ENCODE measurements at places on chromosomes 1 and 21. TPM values are rescaled to one million over a fixed set of nuclear protein-coding genes. Genes with fewer than 3 reads are reported as not detected.

DNA sequence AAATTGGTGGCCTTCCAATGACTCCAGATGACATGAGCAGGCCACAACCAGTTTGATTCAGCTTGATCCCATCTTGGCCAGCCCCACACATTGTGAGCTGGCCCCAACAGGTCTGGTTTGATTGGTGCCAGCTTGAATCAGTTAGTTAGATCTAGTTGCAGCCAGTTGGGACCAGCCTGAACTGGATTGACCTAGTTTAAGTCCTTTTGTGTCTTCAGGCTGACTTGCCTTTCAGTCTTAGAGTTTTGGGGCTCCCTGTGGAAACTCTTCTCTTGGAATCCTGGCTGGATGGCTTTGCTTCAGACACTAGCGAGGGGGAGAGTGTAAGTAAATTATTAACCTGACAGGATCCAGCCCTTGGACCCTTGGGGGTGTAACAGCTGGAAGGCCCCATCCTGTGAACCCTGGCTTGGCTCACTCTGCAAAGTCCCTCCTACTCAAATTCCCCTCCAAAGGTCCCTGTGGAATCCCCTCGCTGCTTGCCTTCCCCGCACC, 36.2 kb upstream of the POU3F1 start:
- DNase-seq, result no peak
- peaks cover 10% of the 10 kb centered on the region for H3K4me1 ChIP-seq
- no peaks in the 10 kb centered on the region for H3K27me3 ChIP-seq

DMRTA2 gene
- not detected for total RNA-seq

- no peaks in the 10 kb centered on the region for H3K27me3 ChIP-seq
- H3K4me1 ChIP-seq, result peaks cover 9% of the 10 kb centered on the region
- no peak overlapping the region for H3K27ac ChIP-seq
- H3K4me3 ChIP-seq, result no peak overlapping the region
- H3K36me3 ChIP-seq, result no peaks in the 10 kb centered on the region
Observed at GRCh38 chr1:224169718-224170270, 13.2 kb upstream of the DEGS1 start.

- H3K27ac ChIP-seq, result peak overlapping the region; percentile 82
- DNase-seq, result no peak
Observed at GRCh38 chr21:39004634-39005501, 178.4 kb downstream of the PSMG1 start.

GRCh38 chr1:228807904-228808605, 72.8 kb downstream of the RHOU start:
- no peak overlapping the region for H3K27ac ChIP-seq
- H3K4me1 ChIP-seq, result no peaks in the 10 kb centered on the region
- H3K36me3 ChIP-seq, result no peaks in the 10 kb centered on the region
- H3K4me3 ChIP-seq, result no peak overlapping the region

CR1L gene
- not detected for total RNA-seq

GRCh38 chr1:150621497-150622302, 7.7 kb downstream of the ENSA start:
- H3K36me3 ChIP-seq, result peaks cover 62% of the 10 kb centered on the region
- no peaks in the 10 kb centered on the region for H3K27me3 ChIP-seq
- H3K27ac ChIP-seq, result peak overlapping the region; percentile 79
- peak; percentile 29 for DNase-seq

GRCh38 chr1:40595623-40596022, 64.2 kb downstream of the ZNF684 start:
- H3K27me3 ChIP-seq, result no peaks in the 10 kb centered on the region
- no peak overlapping the region for H3K4me3 ChIP-seq
- H3K36me3 ChIP-seq, result no peaks in the 10 kb centered on the region
- H3K27ac ChIP-seq, result no peak overlapping the region
- DNase-seq, result no peak

DNA sequence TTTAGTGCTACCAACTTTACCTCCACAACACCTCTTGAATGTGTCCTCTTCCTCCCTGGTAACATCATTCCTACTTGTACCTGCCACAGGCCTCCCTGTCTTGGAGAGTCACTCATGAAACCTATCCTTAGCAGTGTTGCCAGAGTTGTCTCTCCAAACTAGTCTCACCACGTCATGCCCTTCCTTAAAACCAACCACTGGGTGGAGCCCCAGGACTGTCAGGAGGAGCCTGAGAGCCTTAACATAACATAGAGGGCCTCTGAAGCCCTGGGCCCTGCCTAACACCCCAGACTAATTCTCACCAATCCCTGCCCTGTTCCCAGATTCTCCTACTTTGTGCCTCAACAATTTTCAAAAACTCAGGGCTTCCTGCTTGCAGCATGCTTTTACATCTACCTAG, 65.3 kb downstream of the ZNF697 start:
- H3K27me3 ChIP-seq, result no peaks in the 10 kb centered on the region
- no peaks in the 10 kb centered on the region for H3K4me1 ChIP-seq
- DNase-seq, result no peak
- no peak overlapping the region for H3K27ac ChIP-seq
- no peaks in the 10 kb centered on the region for H3K36me3 ChIP-seq
- no peak overlapping the region for H3K4me3 ChIP-seq

GRCh38 chr21:23009360-23009759, 2011.2 kb downstream of the NCAM2 start:
- no peak overlapping the region for H3K27ac ChIP-seq
- DNase-seq, result no peak
- no peaks in the 10 kb centered on the region for H3K4me1 ChIP-seq

PCSK9 gene
- total RNA-seq, result not detected

GRCh38 chr1:155978973-155979429, 654 bp upstream of the ARHGEF2 start:
- peak overlapping the region; percentile 87 for H3K27ac ChIP-seq
- no peaks in the 10 kb centered on the region for H3K36me3 ChIP-seq
- H3K4me1 ChIP-seq, result peaks cover 76% of the 10 kb centered on the region
- peak overlapping the region; percentile 92 for H3K4me3 ChIP-seq

ILDR2 gene
- total RNA-seq, result 0.23 TPM

- H3K27me3 ChIP-seq, result no peaks in the 10 kb centered on the region
- H3K4me3 ChIP-seq, result no peak overlapping the region
- H3K27ac ChIP-seq, result no peak overlapping the region
- DNase-seq, result no peak
- no peaks in the 10 kb centered on the region for H3K36me3 ChIP-seq
Observed at GRCh38 chr1:65921446-65921845, 128.8 kb downstream of the PDE4B start.

- no peak overlapping the region for H3K4me3 ChIP-seq
- no peaks in the 10 kb centered on the region for H3K36me3 ChIP-seq
- no peak for DNase-seq
- H3K27me3 ChIP-seq, result no peaks in the 10 kb centered on the region
Observed at GRCh38 chr1:63665824-63666223, 72.6 kb downstream of the PGM1 start.

All from gastrocnemius medialis (tissue), 4 donors.